Stimulated activated CD8-positive, alpha-beta memory T cell treated with anti-CD3 and anti-CD28 coated beads, Interleukin-2, amount 100 ng/mL, for 1 hour (primary cell): ENCODE measurements at places on chromosomes 7 and 10.

DNA sequence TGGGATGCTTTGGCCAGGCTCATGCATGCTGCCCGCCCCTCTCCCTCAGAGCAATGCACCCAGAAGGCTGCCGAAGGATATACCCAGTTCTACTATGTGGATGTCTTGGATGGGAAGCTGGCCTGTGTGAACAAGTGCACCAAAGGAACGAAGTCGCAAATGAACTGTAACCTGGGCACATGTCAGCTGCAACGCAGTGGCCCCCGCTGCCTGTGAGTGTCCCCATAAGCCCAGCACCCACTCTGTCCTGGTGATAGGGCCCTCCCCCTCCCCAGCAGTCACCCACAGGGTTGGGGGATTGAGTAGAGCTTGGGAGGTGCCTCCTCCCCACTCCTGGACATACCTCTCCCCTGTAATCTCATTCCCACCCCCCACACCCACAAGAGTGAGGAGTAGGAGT, 7.0 kb upstream of the MUC17 start:
- no peak for DNase-seq

DNA sequence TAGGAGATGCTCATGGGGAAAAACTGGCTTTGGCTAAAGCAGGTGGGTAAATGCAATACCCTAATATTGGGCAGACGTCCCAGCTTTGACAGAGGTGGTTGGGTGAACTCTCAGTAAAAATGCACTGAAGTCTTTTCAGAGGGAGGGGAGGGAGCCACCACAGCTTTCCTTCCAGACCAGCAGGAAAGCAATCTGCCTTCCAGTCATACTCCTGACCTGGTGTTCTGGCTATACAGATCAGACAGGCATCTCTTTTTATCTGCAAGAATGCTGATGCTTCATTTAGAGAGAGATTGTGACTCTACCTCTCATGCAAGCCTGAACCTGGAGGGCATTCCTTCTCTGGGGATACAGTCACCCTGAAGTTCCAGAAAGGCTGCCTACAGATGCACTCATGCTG, 52.6 kb upstream of the ICA1 start:
- no peak for DNase-seq

- no peak for DNase-seq
Observed at GRCh38 chr7:6359021-6359420, 86.6 kb upstream of the CYTH3 start.

- no peak for DNase-seq
Observed at GRCh38 chr10:24477915-24478314, 245.8 kb downstream of the ARHGAP21 start.

GRCh38 chr7:15490291-15490690, 71.5 kb downstream of the AGMO start:
- DNase-seq: no peak

- no peak for DNase-seq
Observed at GRCh38 chr7:653829-654764, 72.4 kb upstream of the DNAAF5 start.

DNA sequence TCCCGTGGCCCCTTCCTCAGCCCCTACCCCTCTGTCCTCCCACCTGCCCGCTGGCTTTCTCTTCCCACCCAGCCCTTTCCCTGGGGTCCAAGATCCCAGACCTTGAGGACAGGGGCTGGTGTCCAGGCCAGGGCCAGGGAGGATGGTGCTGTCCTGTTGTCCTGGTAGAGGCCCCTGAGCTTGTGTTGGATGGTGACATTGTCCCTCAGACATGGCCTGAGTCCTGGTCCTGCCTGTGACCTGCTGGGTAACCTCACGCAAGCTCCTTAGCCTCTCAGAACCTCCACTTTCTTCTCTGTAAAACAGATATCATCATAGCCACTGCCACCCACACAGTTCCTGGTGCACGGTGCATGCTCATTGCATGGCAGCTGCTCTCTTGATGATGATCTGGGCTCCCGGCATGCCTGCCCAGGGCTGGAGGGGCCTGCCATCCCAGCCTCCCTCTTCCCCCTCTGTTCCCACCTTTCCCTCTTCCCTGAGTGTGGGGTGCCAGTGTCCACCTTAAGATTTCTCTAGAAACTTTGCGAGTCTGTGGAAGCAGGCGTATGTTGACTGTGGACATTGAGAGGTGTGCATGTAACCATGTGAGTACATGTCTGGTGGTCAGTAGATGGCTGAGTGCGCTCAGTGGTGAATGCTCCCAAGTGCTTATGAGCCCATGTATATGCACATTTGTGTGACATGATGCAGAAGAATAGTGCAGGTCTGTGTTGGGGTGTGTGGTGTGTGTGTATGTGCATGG, 60.4 kb downstream of the NEURL1 start:
- DNase-seq: no peak

DNA sequence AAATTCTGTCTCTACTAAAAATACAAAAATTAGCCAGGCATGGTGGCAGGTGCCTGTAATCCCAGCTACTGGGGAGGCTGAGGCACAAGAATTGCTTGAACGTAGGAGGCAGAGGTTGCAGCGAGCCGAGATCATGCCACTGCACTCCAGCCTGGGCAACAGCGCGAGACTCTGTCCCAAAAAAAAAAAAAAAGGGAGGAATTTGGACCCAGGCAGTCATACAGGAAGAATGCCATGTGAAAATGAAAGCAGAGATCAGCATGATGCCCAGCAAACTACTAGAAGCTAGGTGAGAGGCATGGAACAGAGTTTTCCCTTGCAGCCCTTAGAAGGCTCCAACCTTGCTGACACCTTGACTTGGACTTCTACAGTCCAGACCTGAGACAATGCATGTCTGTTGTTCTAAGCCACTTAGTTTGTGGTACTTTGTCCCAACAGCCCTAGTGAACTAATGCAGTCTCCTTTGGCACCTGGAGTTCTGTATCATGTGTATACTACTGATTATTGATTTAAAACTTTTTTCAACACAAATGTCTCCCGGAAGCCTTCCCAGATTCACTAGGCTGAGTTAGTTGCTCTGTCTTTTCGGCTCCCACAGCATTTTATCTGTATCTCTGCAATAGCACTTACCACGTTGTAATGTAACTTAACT, 10.2 kb upstream of the BAG3 start:
- DNase-seq: no peak

GRCh38 chr7:140039066-140039465, 23.7 kb downstream of the PARP12 start:
- DNase-seq: no peak

GRCh38 chr7:95905167-95905566, 132.8 kb downstream of the DYNC1I1 start:
- DNase-seq: no peak

DNA sequence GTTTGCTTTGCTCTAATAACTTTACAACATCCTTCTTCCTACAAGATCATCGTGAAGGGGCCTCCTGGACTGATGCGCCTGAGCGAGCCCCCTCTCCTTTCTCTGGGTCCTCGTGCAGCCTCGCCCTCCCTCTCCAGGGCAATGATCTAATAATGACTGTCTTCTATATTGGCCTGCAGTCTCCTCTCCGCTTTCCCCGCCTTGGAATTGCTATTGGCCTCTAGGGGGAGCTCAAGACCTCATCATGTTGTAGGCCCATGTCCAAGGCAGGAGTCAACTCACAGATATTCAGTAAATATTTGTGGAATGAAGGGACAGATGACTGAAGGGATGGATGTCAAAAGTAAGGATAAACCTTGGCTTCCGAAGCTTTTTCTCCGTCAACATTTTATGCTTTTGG, 1180.3 kb downstream of the TYW1 start:
- no peak for DNase-seq

- no peak for DNase-seq
Observed at GRCh38 chr7:150902078-150903033, 50.0 kb downstream of the AOC1 start.
